ENCODE measurements at places on chromosomes 12 and 14.

GRCh38 chr14:99670361-99671234 is 13.5 kb upstream of the CYP46A1 start:
- no peak for DNase-seq

DNA sequence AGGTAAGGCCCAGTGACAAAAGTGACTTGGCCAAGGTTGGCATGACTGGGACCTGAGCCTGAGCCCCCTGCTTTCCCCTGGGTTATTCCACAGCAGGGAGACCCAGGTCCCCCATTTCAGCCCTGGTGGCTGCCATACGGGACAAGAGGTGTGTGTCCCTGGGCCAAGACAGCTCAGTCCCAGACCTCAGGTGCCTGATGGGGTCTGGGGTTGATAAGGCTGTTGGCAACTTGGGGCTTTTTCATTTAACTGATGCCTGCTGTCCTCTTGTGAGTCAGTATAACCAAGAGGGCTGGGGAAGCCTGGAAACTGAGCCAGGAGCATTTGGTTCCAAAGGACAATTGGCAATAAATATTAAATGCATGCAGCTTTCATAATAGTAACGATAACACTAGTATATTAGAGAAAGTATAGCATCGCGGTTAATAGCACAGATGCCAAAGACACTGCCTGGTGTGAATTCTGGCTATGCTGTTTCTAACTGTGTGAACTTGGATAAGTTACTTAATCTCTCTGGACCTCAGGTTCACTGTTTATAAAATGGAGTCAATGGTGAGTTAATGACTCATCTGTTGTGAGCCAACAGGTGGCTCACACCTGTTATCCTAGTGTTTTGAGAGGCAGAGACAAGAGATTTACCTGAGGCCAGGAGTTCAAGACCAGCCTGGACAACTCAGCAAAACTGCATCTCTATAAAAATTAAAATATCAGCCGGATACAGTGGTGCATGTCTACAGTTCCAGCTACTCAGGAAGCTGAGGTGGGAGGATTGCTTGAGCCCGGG is 898 bp downstream of the SDSL start:
- DNase-seq = no peak

DNA sequence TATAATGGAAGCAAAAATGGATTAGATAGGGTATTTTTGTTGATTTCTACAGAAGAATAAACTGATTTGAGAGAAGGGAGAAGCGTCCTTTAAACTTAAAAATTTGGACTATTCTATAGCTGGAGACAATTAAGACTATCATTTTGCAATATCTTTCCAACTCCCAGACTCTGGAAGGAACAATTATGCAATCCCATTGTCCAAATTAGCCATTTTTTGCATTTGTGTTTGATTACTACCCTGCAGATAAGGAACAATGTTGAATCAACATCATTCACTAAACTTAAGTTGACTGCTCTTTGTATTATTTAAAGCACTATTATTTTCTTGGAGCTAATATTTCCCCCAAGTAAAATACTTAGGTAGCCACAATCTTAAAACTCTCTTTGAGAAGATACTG is 34.8 kb upstream of the SELPLG start:
- DNase-seq = no peak

- peak; percentile 2 for DNase-seq
Observed at GRCh38 chr12:78568321-78569020, 296.1 kb upstream of the SYT1 start.

All from AG04450 (cell line).